T-helper 9 cell (primary cell): ENCODE measurements at places on chromosomes 7 and 10.

DNA sequence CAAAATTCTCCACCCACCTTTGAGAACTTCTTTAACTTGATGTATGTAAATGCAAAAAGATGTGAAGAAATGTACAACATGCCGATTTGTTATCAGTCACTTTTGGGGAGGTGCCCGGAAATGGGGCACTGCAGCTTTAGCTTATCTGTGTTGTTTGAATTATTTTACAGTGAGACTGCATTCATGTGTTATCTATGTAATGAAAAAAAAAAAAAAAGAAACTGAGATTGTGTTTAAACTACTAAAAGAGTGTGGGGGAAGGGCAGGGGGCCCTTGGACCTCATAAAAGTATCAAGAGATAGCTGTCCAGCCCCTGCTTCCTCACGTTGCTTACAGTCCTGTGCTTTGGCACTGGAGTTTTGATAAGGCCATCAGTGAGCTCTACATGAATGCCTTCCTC, 259.4 kb downstream of the STK31 start:
- no peak for DNase-seq

DNA sequence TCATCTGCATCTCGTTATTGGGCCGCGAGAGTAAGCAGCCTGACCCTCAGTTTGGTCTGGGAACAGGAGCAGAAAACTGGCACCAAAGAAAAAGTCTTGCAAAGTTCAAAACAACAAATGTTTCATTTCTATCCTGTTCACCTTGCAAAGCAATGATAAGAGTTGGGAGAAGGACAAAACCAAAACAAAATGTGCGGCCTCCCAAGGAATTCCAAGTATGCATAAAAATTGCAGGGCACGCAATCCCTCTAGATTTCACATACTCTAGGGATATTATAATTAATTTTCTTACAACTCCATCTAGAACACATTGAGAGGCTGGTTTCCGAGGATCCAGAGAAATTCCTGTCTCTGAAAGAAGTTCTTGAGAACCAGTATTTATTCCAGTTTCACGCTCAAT, 20.1 kb downstream of the CHUK start:
- no peak for DNase-seq

- no peak for DNase-seq
Measured at GRCh38 chr7:66609176-66609575, 19.5 kb upstream of the KCTD7 start.

GRCh38 chr10:24462889-24463552, 254.1 kb downstream of the KIAA1217 start:
- no peak for DNase-seq

DNA sequence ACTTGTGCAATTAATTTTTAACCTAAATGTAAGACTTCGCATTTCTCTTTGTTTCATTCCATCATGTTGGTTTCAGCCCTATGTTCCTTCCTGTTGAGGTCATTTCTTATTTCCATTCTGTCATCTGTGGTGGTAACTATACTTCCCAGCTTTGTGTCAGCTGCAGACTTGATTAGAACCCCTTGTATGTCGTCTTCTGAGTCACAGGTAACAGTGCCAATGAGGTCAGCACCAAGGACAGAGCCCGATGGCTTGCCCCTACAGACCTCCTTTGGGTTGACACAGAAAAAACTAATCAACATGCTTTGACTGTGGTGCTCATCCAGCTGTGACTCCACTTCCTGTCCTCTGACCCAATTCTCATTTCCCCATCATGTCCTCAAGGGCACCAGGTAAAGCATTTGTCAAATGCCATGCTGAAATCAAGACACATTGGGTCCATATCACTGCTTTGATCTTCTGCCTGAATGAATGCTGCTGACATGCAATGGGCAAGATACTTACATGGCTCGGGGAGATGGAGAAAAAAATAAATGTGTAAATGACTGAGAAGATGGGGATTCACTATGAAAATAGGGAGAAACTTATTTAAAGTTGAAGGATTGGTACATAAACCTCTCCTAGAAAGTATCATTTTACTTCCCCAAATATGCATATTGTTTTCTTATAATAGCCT, 25.6 kb upstream of the CRTAC1 start:
- DNase-seq = no peak

DNA sequence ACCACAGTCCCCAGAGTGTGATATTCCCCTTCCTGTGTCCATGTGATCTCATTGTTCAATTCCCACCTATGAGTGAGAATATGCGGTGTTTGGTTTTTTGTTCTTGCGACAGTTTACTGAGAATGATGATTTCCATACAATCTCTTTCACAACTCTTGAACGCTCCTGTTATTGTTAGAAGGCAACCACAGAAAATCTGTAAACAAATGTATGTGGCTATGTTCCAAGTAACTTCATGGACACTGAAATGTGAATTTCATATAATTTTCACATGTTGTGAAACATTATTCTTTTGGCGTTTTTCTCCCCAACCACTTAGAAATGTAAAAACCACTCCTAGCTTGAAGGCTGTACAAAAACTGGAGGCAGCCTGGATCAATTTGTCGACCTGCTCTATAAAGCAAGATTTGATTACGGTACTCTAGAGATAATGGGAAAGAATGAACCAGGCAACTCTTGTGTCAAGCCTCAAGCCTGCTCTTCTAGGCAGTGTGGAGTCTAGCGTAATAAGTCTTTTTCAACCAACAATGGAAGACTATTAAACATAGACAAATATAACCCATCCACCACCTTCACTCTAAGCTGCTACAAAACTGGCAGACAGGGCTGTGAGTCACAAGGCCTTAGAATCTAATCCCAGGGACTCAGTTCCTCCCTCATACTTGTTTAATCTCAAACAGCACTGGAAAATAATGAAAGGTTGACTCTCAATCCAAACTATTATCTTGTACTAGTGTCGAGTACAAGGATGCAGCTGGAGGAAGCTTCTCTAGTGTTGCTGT, 22.7 kb downstream of the ARL3 start:
- DNase-seq = no peak

DNA sequence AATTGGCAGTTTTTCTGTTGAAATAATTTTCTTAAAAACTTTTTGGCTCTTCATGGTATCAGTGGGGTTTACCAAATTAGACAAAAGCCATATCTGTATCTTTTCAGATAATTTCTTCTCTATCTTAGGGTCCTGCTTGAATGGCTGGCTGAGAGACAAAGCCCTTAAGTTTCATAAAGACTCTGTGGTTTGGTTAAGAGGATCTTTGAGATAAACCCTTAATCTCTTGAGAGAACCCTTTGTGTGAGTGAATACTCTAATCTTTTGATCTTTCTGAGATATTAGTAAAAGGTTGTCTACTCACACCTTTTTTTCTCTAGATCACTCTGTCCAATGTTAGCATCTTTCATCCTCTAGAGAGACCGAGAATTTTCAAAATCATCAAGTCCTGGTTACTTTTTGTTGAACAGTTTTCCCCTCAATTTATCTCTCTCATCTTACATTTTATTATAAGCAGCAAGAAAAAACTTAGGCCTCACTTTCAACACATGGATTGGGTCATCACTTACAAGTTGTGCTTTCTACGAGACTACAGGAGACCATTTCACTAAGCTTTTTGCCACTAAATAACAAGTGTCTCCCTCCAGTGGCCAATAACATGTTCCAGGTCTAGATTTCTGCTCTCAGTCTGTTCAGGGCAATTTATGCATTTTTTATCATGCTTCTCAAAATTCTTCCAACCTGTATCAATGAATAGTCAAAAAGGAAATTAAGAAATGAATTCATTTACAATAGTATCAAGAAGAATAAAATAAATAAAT, 28.4 kb downstream of the DNAJC9 start:
- no peak for DNase-seq
